SW 1271 (cell line): ENCODE measurements at places on chromosomes 5 and 9.

DNA sequence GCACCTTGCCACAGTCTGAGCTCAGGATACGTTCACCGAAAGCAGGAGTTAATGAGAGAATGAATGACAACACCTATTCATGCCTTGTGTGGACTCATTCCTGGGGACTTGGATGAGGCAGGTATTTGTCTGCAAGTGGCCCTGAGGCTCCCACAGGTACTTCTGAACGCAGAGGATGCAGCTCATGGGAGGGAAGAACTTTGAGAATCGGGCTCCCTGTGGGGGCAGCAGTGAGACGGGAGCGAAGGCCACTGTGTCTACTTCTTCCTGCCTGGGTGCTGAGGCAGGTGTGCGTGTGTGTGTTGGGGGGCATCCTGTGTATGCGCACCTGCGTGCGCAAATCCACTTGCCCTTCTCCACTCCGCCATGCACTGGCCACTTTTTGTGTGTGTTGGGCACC lies 42.2 kb downstream of the PTPN3 start:
- DNase-seq, result no peak

GRCh38 chr5:5331848-5332247 lies 90.6 kb upstream of the ICE1 start:
- DNase-seq, result no peak

GRCh38 chr5:59673438-59674058 lies 220.0 kb downstream of the PDE4D start:
- DNase-seq, result peak; percentile 5

DNA sequence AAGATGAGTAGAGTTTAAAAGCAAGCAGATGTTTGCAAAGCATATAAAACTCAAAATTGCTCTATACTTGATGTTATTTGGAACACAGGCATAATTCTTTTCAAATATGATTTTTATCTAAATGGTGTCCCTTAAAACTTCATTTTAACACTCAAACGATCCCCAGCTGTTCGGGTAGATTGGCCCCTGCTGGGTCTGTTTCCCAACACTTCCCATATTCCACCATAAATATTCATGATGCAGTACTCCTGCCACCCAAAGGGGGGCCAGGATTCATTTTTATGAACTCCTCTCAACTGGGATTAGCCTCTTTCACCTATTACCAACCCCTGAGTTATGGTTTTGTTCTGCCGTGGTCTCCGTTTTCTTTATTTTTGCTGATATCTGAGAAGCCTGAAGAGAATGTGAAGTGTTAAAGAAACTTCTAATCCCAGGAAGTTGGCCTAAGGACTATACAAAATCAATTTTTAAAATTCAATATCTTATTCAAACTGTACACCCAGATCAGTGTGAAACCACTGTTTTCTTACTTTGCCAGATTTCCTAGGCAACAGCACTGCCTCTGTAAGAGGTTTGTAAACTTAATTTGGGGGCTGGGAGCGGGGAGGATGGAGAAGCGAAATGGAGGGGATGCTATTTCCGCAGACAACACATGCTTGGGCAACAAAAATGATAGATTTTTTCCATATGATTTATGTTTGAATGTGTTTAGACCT lies 384.1 kb downstream of the DMRT2 start:
- DNase-seq, result no peak

DNA sequence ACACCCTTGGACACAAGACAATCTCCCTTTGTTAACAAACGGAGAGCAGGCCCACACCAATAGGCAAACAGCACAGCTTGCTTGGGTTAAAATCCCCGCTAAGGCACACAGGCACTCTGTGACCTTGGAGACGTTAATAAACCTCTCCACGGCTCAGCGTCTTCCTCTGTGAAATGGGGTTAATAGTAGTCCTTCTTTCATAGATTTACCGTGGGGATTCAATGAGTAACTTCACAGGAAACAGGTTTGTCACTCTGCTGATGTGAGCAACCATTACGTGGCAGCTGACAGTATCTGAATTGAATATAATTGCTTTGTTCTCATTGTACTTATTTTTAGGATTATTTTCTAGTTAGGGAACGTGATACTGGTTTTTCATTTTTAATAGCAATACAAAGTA lies 65.2 kb upstream of the ADRA1B start:
- no peak for DNase-seq

DNA sequence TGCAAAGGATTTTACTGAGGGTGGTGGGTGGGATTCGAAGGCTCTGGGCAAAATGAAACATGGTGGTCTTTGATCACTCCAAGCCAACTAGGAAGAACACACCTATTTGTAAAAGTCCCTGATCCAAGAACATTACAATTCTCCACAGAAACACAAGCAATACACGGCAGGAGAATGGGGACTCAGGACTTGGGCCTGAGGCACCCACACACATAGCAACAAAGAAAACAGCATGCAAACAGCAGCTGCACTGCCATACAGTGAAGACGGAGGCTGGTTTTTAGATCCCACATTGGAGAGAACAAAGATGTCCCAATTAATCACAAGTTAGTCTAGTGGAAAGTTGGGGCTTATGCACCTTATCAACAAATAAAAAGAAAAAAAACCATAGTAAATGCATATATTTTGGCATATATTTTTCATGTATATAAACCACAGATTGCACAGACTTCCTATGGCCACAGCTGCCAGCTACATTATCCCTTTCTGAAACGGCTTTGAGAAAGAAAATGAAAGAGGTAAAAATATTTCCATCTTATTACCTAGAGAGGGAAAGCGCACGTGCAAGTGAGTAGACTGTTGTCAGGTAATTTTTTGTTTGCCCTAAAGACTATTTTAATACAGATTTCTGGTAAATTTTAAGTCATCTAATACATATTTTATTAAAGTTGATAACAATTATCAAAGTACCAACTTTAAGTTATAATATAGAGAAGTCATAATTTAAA lies 410.9 kb downstream of the BNC2 start:
- no peak for DNase-seq

DNA sequence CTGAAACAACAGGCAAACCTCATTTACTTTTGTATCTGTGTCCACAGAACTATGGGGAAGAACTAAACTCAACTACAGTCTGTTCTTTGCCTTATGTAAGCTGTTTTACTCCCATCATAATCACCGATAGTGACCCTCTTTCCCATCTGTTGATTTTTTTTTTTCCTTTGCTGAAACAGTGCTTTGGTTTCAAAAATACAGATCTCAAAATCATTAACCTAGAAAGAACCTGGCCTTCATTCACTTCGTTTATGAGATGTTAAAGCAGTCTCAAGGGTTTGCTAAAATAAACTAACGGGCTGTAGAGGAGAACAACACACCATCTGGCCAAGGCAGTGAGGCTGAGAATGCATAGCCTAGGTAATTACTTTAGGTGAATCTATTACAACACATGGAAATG lies 706.6 kb upstream of the ZNF608 start:
- DNase-seq, result no peak

DNA sequence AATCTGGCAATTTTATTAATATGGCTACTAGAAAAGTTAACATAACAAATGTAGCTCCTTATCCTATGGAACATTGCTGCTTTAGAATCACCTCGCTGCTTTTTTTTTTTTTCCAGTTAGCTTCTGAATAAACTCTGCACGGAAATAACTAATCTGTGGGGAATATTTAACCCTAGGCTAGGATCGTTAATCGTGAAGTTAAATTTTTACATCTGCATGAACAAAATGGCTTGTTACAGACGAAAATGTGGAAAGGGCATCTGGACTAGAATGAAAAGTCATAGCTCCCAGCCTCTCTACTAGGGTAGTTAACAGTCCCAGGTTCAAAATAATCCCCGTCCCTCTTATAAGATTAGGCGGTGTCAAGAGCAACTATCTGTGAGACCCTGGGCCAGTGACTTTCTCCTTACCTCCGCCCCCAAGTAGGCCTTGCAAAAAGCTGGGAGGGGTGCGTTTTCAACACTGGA lies 470 bp upstream of the SLC22A5 start:
- DNase-seq, result no peak

DNA sequence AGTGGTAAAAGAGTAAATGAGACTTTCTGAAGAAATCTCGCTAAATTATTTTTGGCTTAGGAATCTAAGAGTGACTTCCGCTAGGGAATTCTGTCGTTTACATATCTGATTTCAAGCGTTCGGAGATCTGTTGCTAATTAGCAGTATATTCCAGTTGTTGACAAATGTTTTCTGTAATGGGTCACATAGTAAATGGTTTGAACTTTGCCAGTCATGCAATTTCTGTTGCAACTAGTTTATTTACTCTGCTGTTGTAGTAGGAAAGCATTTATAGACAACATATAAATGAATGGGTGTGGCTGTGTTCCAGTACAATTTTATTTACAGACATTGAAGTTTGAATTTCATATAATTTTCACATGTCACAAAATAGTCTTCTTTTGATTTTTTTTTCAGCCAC lies 57.4 kb upstream of the JAK2 start:
- DNase-seq, result no peak

GRCh38 chr5:181246276-181247049 lies 2.8 kb upstream of the RACK1 start:
- no peak for DNase-seq
